Stimulated activated CD4-positive, alpha-beta T cell treated with anti-CD3 and anti-CD28 coated beads, Interleukin-1b, Interleukin-23, amount 100 ng/mL, for 24 hours (primary cell): ENCODE measurements at places on chromosomes 11 and 22.

- no peak for DNase-seq
Observed at GRCh38 chr22:49264696-49265095, 563.0 kb downstream of the BRD1 start.

GRCh38 chr11:108302121-108302785, 79.4 kb downstream of the ATM start:
- no peak for DNase-seq

DNA sequence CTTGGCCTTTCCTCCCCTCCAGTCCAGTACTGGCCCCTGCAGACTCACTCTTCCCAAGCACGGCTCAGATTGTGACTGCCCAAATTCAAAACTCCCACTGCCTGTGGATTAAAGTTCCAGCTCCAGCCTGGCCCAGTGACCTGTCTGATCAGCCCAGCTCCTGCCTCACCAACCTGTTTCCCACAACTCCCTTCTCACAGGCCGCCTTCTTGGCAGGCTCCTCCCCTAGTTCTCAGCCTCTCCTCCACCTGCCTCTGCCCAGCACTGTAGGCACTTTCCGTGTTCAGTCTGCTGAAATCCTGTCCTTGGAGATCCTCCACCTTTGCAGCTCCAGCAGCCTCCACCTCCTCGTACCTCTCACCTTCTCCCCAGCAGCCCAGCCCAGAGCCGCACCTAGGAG, 68.6 kb downstream of the MICAL2 start:
- DNase-seq, result no peak

- no peak for DNase-seq
Observed at GRCh38 chr11:75949023-75949672, 134.1 kb downstream of the UVRAG start.

DNA sequence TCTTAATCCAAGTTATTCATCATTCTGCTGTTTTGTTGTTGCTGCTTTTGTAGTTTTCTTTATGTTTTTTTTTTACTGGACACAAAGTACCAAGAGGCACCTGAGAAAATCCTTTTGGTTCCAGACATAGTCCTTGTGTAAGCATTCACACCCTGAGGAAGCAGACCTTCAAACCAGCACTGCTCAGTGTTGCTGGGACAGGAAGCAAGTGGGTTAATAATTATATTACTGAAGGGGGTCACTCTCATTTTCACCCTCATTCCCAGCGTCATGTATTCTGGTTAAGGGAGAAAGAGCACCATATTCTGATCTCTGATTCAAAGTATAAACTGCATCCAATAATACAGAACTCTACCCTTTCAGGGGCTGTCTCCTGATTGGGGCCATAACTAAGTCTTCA, 5.9 kb upstream of the ALKBH3 start:
- DNase-seq, result no peak
